ENCODE measurements at places on chromosomes 13 and 19.

DNA sequence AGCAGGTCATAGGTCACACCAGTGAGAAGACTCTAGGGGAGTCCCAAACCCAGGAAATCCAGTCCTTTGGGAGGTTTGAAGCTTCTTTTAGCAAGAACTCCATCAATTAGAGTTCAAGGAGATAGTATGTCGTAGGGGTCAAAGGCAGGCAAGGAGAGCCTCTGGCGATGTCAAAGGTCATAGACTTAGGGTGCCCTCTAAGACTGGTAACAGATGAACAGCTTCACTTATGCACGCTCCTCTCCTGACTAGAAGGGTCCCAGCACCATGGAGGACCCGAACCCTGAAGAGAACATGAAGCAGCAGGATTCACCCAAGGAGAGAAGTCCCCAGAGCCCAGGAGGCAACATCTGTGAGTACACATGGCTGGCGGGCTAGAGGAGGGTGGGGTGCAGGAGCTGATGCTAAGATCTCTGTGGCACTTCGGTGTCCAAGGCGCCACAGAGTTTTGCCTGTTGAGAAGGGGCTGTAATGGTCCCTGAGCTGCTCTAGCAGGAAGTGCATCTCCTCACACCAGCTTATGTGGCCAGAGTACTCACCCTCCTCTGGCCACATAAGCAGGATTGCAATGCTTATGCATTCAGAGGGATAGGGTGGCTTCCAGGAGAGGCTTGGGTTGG, 557 bp downstream of the ZNF576 start:
- ATAC-seq = no peak

GRCh38 chr13:76890021-76890420, 3.8 kb upstream of the KCTD12 start:
- no peak for ATAC-seq

DNA sequence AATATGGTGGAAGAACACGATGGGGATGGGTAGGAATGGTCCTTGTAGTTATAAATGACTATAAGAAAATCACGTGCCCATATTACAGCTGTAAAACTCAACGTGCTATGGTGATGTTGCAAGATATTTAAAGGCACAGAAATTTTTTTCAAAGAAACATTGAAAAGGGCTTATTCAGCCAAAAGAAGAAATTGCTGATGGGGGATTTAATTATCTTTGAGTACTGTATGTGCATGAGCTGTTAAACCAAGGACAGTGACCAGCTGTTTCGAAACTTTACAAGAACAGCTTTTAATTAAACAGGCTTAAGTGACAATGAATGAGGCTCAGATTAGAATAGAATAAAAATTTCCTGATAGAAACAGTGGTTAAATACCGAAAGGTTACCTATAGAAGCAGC, 339.0 kb downstream of the HS6ST3 start:
- no peak for ATAC-seq

DNA sequence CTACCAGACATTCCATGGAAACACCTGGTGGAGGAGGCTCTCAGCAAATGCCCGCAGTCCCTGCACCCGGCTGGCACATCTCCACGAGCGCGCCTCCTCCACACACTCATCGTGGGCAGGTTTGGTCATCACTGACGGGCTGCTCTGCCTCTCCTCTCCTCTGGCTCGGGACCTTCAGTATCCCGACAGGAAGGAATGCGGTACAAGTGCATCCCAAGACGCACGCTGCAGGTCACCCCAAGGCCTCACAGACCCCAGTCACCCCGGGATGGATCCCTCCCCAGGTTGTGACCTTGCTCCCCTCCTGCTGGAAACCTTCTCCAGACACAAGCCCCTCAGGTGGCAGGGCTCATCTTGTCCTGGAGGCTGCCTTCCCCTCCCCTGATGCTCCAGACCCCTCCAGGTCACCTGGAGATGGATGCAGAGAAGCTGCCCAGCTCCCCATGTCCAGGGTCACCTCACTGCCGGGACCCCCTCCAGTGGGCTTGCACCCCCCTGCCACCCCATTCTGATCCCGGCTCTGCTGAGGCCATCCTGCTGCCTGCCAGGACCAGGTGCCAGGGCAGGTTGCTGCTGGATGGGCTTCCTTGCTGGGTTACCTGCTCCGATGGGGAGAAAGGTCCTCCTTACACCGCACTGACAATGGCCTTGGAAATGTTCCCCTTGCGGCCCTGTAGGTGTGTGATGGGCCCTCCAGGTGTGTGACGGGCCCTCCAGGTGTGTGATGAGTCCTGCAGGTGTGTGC, 29.9 kb downstream of the C13orf46 start:
- no peak for ATAC-seq

- ATAC-seq = no peak
Observed at GRCh38 chr13:29964181-29964845, 113.9 kb upstream of the UBL3 start.

DNA sequence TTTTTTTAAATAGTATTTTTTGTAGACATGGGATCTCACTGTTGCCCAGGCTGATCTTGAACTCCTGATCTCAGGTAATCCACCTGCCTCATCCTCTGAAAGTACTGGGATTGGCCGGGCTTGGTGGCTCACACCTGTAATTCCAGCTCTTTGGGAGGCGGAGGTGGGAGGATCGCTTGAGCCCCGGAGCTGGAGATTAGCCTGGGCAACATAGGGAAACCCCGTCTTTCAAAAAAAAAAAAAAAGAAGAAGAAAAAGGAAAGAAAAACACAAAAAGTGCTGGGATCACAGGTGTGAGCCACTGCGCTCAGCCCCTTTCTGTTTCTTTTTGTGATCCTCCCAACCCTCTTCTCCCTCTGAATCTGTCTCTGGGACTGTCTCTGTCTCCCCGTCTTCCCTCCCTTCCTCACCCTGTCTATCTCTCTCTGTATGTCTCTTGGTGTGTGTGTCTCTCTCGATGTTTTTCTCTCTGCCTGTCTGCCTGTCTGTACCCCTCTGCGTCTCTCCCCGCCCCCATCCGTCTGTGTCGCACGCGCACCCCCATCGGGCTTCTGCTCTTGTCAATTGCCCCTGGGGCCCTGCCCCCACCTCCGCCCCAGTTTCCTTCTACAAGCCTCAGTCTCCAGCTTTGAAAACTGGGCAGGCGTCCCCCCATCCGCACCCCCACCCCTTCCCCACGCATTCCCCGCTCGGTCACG, 540 bp upstream of the ZFP36 start:
- ATAC-seq = no peak

GRCh38 chr13:90008707-90009149, 1338.8 kb upstream of the MIR17HG start:
- ATAC-seq = no peak

GRCh38 chr13:106449096-106449495, 86.4 kb downstream of the EFNB2 start:
- ATAC-seq = no peak

- ATAC-seq = peak; percentile 78
Observed at GRCh38 chr13:109384491-109385241, 401.7 kb downstream of the IRS2 start.

DNA sequence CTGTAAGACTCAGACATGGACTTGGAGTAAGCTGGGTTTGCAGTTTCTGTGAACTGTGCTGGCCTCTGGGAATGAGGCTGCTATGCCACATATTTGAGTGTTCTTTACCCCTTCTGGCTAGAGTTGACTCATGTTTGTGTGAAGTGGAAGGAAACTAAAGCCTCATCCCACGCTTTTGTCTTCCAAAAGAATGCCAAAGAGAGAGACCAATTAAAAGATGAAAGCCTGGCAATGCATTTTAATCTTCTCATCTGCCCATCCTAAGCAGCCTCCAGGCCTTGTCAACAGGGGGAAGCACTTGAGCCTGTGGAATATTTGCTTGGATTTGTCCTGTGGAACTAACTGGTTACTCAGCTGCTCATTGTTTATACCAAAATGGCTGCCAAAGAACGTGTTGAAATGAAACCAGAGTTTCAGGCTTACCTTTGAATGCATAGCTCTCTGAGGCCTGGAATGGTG, 49.1 kb downstream of the LMO7 start:
- peak; percentile 64 for ATAC-seq

DNA sequence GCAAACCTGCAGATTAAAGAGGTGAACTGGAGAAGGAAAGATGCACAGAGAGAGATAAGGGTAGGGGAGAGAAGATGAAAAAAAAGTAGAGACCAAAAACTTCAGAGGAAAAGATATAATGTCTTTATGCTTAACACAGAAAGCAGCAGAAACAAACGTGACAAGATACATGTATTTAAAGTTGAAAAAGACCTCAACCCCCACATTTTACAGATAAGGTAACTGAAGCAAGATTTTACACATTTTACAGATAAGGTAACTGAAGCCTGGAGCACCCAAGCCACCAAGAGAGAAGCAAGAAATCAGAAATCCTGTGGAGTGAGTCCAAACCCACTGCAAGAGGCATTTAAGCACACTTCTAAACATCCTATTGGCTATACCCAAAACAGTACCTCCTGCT, 185.3 kb downstream of the TBC1D4 start:
- ATAC-seq = no peak

- ATAC-seq = no peak
Observed at GRCh38 chr19:55766466-55766865, 2.5 kb upstream of the RFPL4AL1 start.

Data from SK-N-SH treated with all-trans-retinoic acid at 6 μM for 48 hours (cell line).